AG04449 (cell line): ENCODE measurements at places on chromosomes 7 and 10.

DNA sequence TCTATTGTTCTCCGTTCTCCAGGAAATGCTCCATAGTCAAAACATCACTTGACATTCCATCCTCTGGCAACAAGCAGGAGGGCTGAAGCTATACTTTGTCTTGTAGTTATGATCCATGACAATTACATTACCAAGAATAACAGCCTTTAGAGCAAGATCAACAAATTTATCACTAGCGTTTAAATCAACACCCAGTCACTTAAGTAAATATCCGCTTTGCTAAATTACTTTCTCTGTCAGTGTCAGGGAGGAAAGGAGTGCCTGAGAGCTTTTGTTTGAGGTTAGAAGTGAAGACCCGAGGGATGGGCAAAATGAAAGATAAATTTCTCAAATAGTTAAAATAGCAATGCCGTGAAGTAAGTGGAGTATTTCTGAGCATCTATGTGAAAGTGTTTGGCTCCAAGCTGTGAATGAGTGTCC is 236.1 kb upstream of the BMPER start:
- no peak for DNase-seq

- DNase-seq, result no peak
Observed at GRCh38 chr7:64636386-64636785, 29.5 kb upstream of the ZNF107 start.

DNA sequence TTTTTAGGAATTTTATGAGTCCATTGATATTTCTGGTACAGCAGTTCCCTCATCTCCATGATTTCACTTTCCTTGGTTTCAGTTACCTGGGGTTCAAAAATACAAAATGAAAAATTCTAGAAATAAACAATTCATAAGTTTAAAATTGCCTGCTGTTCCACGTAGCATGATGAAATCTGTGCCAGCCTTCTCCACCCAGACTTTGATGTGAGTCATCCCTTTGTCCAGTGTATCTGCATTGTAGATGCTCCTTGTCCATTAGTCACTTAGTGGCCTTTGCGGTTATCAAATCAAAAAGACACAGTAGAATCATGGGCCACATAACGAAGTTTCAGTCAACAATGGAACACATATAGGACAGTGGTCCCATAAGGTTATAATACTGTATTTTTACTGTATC is 286.9 kb downstream of the PTEN start:
- DNase-seq, result no peak

DNA sequence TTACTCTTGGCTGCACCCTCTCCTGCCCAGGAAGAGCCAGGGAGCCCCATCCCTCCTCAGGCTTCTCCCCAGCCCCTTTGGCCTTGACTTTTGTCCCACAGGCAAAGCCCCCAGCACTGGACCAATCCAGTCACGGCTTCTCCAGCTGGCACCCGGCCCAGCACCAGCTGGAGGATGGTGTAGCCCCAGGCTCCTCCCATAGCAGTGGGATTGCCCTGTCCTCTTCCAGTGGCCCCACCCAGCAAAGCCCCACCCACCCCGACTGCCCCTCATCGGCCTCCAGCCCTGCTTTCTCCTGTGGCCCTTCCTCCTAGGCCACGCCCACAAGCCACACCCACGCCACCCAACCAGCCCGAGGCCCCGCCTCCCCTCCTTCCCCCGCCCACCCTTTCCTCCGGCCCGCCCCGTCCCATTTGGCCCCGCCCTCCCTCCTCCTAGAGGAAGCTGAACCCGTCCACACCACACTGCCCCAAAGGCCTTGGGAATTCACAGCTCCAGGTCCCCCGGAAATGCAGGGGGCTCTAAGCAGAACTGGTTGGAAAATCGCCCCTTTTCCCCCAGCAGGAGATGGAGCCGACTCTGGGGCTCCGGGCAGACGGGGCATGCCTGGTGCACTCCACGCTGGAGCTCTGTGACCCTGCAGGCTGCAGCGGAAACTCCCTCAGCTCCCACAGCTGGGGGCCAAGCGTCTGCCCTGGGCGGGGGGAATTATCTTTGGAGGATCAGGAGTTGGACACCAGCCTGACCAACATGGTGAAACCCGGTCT is 25.2 kb downstream of the GET4 start:
- no peak for DNase-seq

DNA sequence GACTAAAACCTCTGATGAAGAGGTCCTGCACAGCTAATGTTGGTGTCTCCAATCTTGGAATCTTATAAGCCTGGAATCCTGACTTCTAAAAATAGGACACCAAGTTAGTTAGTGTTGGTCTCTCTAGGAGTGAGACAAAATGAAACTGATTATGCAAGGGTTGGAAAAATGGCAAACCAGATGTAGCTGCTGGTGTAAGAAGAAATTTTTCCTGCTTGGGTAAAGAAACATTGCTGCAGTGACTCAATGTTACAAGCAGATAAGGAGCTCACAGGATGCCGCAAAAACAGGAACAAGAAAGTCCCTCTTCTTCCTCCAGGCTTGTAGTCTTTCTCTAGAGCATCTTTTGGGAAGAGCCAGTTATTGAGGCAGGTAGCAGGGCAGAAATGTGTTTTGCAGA is 449.0 kb downstream of the ETV1 start:
- DNase-seq, result no peak

DNA sequence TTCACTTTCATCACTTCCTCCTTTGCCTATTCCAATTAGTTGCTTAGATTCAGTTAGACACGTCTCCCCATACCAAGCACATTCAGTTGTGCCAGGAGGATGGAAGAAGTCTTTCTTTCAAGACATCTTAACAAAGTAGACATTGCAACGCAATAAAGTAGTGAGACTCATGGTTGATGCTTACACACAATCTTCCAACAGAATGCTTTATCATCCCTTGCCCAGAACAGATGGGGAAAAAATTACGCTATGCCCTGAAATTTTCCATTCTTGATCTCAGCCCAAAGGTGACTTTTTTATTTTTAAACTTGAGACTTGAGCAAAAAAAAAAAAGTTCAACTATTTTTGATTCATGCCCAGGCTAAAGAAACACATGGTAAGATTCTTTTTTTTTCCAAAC is 74.9 kb downstream of the KCNMA1 start:
- DNase-seq, result no peak

- DNase-seq, result no peak
Observed at GRCh38 chr7:152931633-152932032, 172.1 kb downstream of the ACTR3B start.

DNA sequence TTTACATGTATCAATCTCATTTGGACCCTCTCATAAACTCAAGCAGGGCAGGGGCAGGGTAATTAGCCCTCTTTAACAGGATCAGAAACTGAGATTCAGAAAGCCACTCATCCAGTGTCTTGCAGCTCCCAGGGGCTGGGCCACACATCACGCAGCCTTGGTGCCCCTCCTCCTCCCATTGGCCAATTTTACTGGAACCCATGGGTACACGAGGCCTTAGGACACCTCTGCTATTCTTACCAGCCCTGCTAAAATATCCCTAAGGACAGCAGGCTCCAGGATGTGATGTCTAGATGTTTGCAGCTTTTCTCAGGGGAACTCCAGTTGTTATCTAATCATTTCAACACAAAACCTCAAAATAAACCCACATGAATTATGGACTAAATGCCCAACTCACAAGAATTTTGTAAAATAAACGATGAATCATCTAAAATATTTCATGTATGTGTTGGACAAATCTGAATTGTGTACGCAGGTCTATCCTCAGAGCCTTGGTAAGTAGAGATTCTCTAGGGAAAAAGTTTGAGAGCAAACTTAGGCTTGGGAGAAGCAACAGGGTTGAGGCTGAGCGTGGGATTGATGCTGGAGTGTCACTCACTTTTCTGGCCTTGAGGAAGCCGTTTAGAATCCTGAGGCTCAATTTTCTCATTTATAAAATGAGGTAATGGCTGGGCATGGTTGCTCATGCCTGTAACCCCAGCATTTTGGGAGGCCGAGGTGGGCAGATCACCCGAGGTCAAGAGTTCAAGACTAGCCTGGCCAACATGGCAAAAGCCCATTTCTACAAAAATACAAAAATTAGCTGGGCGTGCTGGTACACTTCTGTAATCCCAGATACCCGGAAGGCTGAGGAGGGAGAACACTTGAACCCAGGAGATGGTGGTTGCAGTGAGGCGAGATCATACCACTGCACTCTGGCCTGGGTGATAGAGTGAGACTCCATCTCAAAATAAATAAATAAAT is 69.7 kb upstream of the TNS3 start:
- DNase-seq, result peak; percentile 98
